ENCODE measurements at places on chromosomes 3 and 15.

DNA sequence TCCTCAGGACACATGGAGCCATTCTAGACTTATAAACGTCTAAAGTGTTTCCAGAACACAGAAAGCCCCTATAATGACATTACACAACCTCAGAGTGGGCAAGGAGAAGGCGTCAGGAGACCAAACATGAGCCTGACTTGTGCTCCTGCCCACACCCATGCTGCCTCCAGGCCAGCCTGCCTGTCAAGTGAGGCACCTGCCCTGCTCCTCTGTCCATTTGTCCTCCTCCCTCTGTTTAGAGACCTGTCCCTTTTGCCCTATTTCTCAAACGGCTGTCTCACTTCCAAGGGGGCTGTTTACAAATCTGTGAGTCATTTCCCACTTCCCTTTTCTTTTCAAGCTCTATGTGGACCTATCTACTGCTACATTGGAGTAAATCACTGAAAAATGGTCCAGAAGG is 21.0 kb downstream of the ZDHHC3 start:
- no peak for DNase-seq

DNA sequence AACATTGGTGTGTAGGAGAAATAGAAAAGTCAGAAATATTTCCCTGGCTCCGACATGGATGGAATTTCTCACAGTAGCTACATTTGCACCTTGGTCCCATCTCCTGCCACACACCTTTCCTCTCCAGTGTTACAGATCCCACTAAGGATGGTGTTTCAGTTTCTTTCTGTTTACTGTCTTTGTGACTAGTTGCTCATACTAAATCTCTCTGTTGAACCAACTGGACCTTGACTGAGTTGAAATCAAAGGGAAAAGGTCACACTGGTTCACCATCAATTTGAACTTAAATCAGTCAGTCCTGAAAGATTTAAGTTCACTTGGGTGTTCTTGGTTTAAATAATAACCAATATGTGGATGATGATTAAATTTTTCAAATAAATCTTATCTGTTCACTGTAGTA is 754.2 kb downstream of the OTOL1 start:
- DNase-seq = no peak

GRCh38 chr3:52028572-52028971 is 27.8 kb downstream of the DUSP7 start:
- no peak for DNase-seq

DNA sequence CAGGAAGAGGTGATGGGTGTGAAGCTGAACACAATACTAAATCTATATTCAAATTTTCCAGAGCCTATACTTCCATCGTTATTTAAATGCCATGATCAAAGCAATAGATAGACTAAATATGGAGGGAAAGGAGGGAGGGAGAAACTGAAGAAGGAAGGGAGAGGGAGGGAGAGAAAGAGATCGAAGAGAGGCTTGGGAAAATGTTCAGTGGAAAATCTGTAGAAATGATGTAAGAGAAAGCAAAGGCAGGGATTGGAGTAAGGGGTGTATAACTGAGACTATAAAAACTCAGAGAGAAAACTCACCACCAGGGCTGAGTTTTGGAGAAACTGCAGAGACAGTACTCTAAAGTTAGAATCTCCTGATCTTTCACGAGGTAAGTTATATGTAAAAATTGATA is at the start of gene OSTN:
TSS of gene OSTN (plus strand) at position 310 of the 400 bp plus-strand sequence. CDS start 13,292 bp downstream, outside the sequence.
- DNase-seq = no peak

GRCh38 chr3:12798559-12799179 is 2.2 kb downstream of the CAND2 start:
- DNase-seq = no peak

DNA sequence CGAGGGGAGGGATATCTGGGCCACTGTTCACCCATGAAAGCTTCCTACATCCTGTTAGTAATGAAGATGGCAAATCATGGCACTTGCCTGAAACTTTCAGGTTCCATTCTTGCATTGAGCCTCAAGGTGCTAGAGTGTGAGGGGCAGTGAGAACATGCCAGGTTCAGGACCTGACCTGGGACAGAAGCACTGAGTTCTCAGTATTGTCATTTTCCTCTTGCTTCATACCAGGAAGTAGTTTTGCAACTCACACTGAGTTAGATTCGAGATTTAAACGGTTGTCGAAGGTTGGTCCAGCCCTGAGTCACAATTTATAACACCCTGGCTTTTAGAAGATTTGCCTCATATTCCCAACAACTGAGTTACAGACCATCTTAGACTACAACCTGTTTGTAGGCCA is 11.8 kb upstream of the MEIS2 start:
- no peak for DNase-seq

- DNase-seq = no peak
These were observed 9.2 kb downstream of the EIF3J start for GRCh38 chr15:44545913-44546802.

DNA sequence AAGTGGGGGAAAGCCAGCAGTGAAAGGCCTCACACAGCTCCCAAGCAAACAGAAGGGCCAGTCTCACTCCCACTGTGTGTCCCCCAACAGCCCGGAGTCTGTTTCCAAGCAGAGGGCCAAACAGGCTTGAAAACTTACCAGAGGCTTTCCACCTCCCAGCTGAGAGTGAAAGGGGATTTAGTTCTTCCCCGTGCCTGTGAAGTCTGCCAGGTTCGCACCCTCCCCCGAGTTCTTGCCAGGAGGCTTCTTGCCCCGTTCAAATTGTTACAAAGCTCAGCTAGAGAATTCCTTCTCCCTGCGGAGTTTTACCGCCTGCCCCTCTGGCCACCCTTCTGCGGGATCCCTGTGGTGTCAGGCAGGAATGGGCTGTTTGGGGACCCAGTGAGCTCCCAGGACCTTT is 68.0 kb upstream of the WNT7A start:
- no peak for DNase-seq

DNA sequence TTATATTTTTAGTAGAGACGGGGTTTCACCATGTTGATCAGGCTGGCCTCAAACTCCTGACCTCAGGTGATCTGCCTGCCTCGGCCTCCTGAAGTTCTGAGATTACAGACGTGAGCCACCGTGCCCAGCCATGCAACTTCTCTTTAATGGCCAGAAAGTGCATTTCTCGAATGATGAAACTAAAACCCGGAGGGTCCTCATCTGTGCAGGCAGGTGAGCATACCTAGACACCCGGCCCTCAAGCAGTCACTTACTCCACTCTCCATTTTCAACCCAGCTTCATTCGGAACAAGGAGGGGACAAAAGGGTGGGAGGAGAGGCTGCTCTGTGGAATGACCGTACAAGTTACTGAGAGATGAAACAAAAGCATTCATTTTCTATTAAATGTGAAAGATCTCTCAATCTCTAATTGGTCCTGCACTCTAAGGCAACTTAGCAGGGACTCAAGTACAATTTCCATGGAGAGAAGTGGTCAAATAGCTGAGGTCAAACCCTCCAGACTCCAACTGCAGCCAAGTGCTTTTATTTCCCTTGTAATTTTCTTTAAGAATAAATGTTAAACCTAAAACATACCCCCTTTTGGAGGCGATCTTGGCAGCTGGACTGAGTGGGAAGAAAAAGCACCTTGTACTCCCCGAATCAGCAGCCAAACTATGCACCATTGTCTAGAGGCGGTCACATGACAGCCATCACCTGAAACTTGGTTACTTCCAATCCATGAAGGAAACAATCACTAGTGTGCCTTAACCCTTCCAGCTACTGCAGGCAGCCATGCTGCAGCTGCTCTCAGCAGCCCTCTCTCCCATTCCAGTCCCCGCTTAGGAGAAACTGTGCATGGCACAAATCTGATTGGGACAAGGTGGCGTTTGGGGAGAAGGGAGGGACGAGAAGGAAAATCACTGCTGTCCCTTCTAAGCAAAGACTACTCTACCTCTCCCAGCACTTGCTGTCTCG is 62.2 kb downstream of the VGLL4 start:
- DNase-seq = no peak

GRCh38 chr3:64691051-64691450 is 3.3 kb upstream of the ADAMTS9 start:
- DNase-seq = no peak

GRCh38 chr3:14609506-14609905 is 42.1 kb upstream of the CCDC174 start:
- DNase-seq = no peak

- no peak for DNase-seq
These were observed 207.2 kb downstream of the TBC1D5 start for GRCh38 chr3:17535274-17535673.

DNA sequence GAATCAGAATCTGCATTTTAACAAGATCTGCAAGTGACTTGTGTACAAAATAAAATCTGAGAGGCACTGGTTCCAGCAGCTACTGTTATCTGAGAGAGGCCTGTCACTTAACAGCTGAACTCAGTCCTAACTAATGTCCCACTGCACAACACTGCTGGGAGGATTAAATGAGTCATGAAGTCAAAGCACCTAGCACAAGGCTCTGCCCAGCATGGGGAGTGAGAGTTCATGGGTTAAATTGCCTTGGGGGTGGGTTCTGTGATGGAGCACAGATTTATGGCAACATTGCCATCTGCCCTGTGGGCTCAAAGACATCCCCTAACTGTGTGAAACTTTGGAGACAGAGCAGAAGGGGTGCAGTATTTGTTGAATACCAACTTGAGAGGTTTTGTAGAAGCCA is 250.9 kb downstream of the PLCL2 start:
- DNase-seq = no peak

GRCh38 chr3:52422669-52423068 is 22.2 kb downstream of the SEMA3G start:
- no peak for DNase-seq

GRCh38 chr3:138135146-138135832 is 3.1 kb upstream of the A4GNT start:
- no peak for DNase-seq

GRCh38 chr3:143855183-143855582 is 6.9 kb upstream of the SLC9A9 start:
- DNase-seq = no peak

DNA sequence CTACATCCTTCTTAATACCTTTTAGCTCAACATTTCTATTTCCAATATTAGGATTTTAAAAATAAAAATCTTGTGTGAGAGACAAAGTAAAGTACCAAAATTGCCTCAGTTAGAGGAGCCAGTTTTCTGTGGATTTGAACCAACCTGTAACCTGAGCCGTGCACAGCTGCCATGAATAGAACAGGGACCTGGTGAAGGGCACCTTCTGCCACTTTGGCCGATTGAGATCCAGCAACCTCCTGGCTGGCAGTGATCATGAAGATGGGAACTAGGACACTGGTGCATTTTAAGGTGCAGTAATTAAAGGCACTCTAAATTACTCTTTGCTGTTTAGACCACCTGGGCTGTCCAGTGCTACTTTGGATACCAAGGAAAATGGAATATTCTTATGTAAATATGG is 34.3 kb upstream of the TRAK1 start:
- no peak for DNase-seq

DNA sequence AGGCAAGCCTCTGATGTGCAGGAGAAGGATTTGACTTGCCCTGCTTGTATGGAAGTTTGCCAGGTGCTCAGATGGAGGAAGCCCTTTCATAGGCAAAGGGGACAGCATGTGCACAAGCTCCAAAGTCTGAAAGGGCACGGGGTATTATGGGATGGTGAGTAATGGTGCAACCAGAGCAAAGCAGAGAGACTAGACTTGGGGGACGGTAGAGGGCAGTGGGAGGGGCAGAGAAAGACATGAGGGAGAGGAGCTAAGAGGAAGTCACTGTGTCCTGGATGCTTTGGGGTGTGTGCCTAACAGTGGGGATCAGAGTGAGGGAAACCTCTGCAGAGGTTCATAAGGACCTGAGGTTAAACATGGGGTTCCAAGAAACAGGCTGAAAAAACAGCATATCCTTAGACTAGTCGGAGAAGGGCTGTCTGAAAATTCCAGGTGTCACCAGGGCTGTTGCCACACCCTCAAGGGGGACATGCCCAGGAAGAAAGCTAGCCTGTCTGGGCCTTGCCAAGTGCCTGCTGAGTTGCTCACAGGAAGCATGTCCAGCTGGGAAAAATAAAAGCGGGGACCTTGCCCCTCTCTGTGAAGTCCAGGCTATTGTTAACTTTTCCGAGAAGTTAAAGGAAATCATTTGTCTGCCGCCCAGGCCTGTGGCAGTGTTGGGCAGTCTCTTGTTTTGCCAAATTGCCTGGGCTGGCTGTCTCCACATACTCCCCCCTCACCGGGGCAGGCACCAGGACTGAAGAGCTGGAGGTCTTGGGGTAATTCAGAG is 47.1 kb downstream of the HRH1 start:
- no peak for DNase-seq

- DNase-seq = peak; percentile 10
These were observed 20.1 kb upstream of the PLSCR5 start for GRCh38 chr3:146625186-146625775.

DNA sequence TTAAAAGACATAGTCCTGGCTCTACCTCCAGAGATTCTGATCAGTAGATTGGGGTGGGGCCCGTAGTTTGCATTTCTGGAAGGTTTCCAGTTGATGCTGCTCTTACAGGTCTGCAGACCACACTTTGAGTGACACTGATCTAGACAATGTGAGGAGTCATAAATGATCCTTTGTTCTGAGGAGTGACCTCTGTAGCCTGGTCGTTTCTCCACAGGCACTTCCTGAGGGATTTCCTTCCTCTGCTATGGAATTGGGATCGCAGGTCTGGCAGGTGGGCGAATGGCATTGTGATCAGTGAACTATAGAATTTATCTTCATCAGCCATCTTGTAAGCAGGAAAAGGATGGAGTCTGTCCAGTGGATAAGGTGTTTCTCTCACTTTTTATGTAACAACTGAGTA is 5.5 kb downstream of the GFM1 start:
- DNase-seq = no peak

- DNase-seq = no peak
These were observed 65.3 kb downstream of the FLNB start for GRCh38 chr3:58073301-58074108.

DNA sequence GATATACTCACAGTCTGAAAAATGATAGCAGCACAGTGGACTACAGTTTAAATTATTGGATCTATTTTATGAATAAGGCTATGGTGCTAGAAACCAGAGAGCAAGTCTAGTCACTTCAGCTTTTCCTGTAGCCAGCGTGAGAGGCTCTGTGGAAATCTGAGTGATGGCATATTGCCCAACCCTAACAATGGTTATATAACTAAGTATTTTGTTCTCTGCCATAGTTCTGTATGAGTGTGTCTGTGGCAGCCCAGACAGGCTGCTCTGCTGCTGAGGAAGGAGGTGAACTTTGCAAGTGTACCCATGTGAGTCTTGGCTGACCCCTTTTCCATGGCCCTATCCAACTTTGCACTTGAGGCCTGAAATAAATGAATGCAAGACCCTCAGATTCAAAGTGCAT is 105.7 kb downstream of the LRTM1 start:
- DNase-seq = peak; percentile 2

- no peak for DNase-seq
These were observed 21.0 kb downstream of the CCDC33 start for GRCh38 chr15:74257105-74257504.
